ENCODE measurements at places on chromosomes 13 and 19. TPM values are rescaled to one million over a fixed set of nuclear protein-coding genes. Genes with fewer than 3 reads are reported as not detected.

The CCDC194 gene
- total RNA-seq, result not detected

The PALM3 gene
- total RNA-seq, result 7.7 TPM

The NKG7 gene
- not detected for total RNA-seq

- no peak for DNase-seq
These were observed 1.7 kb downstream of the ERCC5 start for GRCh38 chr13:102847272-102848234.

GRCh38 chr19:2555422-2556220 is 79.7 kb downstream of the GADD45B start:
- no peak for DNase-seq

- DNase-seq, result no peak
These were observed 9.2 kb upstream of the NCCRP1 start for GRCh38 chr19:39187552-39187943.

GRCh38 chr13:85661675-85662074 is 137.5 kb downstream of the SLITRK6 start:
- no peak for DNase-seq

GRCh38 chr13:104805346-104805745 is 1730.1 kb downstream of the EFNB2 start:
- DNase-seq, result no peak

DNA sequence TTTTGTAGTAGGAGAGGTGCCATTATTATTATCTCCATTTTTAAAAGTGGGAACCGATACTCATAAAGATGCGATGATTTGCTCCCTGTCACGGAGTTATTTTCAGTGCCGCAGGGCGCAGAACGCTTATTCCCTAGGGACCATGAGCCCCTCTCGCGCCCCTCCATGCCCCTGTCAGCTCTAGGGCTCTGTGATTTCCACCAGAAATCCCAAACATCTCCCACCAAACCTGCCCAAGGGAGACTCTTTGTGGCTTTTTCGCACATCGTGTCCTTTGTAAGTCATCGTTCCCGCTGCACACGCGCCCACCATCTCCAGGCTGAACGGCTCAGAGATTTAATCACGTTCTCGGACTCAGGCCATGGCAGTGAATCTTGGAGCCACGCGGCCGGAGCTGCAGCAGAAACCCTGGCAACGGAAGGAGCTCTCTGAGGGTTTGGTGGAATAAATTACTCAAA is 105.1 kb downstream of the DNAJC15 start:
- DNase-seq, result no peak

- DNase-seq, result no peak
These were observed 313.3 kb downstream of the GPC6 start for GRCh38 chr13:93539914-93540313.

DNA sequence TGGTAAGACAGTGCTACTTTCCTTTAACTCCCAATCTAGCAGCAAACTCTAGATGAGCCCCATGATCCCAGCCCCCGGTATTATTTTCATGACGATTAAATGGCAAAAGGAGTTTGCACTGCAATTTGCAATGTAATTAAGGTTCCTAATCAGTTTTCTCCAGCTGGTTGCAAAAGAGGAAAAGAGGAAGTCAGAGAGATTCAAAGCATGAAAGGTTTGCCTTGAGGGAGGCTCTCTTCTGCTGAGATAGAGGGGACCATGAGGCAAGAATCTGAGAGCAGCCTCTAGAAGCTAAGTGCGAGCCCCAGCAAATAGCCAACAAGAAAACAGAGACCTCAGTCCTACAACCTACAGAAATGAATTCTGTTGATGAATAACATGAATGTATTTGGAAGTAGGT is 527.1 kb downstream of the UQCRFS1 start:
- DNase-seq, result no peak

- DNase-seq, result no peak
These were observed 788 bp upstream of the DLEU7 start for GRCh38 chr13:50844084-50844875.

GRCh38 chr19:42542791-42543190 is 14.5 kb upstream of the CEACAM1 start:
- DNase-seq, result no peak

DNA sequence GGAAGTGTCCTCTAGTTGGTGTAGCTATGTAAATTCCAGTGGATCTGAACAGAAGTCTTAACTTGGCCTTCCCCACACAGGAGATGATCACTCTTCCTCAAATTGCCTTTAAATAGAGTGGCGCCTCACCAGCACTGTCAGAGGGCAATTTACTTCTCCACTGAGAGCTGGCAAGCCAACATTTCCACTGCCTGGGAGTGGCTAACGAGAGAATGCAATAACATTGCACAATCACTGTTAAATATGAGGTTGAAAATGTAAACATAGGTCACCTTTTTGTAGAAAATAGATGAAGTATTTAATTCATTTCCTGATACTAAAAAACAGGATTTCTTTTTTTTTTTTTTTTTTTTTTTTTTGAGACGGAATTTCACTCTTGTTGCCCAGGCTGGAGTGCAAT is 55.4 kb upstream of the UBL3 start:
- no peak for DNase-seq

The PODNL1 gene
- total RNA-seq, result not detected

The NDUFB7 gene
- 120 TPM for total RNA-seq

All from progenitor cell of endocrine pancreas (in vitro differentiated cells).